SK-N-SH treated with all-trans-retinoic acid at 6 μM for 48 hours (cell line): ENCODE measurements at places on chromosomes 3 and 15.

DNA sequence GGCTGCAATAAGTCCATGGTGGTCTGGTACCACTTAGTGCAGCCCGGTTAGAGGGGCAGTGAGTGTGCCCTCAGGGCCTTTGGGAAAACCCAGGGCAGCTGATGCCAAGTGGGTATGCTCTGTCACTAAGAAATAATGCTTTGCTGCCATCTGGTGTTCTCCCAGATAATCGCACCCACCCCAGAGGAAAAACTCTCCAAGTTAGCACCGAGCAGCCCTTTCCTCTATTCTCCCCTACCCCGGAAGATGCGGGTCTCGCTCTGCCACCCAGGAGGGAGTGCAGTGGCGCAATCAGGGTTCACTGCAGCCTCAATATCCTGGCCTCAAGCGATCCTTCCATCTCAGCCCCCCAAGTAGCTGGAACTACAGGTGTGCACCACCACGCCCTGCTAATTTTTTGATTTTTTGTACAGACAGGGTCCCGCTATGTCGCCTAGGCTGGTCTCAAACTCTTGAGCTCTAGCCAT, 21.3 kb upstream of the DAPK2 start:
- ATAC-seq = peak; percentile 83

DNA sequence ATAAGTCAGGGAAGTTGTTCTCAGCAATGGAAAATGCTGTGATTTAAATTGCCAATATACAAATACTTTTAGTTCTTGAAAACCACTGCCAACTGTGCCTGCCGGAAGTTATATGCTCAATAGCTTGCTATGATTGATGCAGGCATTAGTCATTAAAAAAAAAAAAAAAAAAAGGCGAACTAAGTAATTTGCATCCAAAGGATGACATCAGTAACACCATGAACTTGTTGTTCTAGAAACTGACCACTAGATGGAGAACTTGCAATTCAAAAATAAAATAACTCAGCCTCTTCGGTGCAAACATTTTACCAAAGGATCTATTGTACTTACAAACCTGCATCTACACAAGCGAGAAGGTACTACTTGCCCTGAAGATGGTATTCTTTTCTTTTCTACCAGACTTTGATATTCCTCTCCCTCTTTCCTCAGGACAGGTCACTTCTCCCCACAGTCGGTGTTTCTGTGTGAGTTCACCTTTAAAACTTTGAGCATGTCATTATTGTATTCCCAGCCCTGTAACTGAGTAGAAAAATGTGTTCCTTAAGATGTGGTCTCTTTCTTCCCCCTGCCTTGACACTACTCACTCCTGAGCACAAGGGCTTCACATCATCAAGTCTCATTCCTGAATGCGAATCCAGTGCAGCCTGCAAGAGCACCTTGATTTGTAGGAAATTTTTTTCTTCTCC, 115.0 kb upstream of the VEPH1 start:
- peak; percentile 82 for ATAC-seq

DNA sequence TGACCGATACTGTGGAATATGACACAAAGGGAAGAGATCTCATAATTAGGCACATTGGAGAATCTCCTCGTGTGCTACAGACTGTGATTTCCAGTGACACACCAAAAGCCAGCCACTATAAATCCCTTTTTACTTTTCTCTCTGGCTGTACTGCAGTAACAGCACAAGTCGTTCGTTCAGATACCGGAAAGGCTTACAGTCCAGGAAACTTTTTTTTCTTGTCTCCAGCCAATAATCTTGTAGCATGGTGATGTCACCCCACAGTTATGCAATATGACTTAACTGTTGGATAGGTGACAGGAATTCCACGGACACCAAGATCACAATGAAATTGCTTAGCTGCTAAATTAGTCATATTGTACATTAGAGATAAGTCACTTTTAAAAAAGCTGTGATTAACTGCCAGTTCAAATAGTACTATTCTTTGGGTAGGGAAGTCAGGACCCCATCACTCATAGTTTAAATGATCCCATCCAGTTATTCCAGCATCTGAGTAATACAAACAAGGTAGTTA, 36.3 kb upstream of the TSC22D2 start:
- ATAC-seq = peak; percentile 80

DNA sequence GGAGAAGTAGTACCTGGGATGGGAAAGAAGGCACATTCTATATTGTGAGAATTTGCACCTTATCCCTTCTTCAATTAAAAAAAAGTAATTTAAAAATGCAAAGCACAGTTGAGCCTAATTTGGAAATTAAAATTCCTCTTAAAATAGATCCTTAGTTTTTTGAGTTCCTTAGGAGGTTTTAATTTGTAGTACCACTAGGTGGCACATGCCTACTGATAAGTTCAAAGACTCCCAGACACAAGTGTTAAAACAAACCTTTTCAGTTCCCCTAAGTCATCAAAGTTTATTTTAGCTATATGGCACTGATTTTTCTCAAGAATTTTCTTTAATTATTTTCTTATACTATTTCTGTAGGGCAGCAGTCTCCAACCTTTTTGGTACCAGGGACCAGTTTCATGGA, 127.6 kb upstream of the AZI2 start:
- ATAC-seq = peak; percentile 71; the same call in 2 of the 3 replicates

DNA sequence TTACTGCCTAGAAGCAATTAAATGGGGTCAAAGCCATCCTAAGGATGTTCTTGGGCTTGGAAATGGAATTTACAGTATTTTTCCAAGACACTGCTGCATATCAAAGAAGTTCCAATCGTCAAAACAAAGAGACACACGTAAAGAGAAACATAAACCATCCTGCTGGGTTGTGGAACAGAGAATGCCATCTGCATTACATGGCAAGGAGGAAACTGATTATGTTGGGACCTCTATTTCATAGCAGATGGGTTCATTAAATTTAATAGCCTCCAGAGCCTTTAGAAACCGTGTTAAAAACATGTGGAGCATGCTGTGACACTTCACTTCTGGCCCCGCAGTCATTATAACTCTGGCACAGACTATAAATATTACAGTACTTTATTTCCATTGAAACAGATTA, 154.6 kb downstream of the LRTM1 start:
- no peak for ATAC-seq

GRCh38 chr3:136698361-136698760, 53.8 kb downstream of the STAG1 start:
- no peak for ATAC-seq

GRCh38 chr3:18425641-18426257, 610 bp upstream of the SATB1 start:
- peak; percentile 64 for ATAC-seq

GRCh38 chr3:129942296-129942695, 32.2 kb upstream of the TRH start:
- ATAC-seq = peak; percentile 96

- peak; percentile 88 for ATAC-seq
These were observed 4.2 kb upstream of the CHRM5 start for GRCh38 chr15:33963831-33964664.

- ATAC-seq = no peak
These were observed 267.2 kb downstream of the GABRG3 start for GRCh38 chr15:27238209-27238608.

DNA sequence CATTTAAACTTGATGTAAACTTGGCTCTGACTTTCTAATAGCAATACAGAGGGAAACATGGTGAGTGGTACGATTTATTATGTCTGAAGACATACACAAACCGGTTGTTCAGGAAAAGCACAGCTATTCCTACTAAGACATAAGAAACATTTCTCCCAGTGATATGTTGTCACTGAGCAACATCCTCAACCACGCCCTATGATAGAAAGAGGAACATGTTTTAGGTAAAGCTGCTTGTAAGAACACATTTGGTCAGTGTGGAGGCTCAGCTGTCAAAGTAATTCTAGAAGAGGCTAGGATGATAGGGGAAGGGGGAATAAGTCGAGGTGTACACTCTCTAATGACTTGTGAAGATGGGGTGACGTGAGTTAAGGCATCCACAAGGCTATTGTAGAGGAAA, 42.7 kb upstream of the B3GNT5 start:
- no peak for ATAC-seq

DNA sequence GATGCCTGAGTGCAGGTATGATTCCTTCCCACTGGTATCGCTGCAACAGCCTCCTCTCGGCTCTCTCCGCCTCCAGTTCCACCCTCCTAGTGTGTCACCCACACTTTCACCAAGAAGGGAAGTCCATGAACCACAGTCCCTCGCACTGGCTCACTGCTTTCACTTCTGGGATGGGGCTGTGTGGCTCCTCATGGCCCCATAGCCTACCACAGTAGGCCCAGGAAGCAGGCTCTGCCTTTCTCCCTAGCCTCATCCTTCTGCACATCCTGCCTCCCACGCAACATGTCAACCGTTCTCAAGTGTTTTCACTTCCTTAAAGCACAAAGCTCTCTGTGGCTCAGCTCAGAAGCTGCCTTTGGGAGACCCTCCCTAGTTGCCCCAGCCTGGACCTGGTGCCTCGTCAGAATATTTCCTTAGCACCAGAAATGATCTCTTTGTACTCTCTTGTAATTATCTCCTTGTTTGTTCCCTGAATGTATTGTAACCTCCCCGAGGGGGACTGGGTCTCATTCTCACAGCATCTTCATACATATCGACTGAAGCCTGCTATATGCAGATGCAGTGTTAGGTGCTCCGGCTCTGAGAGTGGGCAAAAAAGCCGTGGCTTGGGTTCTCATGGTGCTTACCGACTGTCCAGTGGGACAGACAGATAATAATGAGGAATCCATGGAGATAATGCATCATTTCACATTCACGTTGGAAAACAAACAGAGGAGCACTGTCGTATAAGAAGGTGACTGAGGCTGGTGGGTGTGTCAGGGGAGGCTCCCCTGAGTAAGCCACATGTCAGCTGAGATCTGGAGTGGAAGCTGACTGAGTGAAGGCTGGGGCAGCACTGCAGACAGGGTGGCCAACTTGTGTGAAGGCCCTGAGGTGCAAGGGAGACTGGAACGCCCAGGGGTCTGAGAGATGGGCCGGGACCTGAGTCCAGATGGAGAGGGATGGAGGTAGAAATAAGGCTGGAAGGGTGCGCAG, 107.1 kb downstream of the DGKG start:
- no peak for ATAC-seq

- ATAC-seq = peak; percentile 98
These were observed 129.3 kb upstream of the IGF1R start for GRCh38 chr15:98518823-98519561.

- ATAC-seq = no peak
These were observed 3.3 kb upstream of the CNTN3 start for GRCh38 chr3:74617776-74618175.

DNA sequence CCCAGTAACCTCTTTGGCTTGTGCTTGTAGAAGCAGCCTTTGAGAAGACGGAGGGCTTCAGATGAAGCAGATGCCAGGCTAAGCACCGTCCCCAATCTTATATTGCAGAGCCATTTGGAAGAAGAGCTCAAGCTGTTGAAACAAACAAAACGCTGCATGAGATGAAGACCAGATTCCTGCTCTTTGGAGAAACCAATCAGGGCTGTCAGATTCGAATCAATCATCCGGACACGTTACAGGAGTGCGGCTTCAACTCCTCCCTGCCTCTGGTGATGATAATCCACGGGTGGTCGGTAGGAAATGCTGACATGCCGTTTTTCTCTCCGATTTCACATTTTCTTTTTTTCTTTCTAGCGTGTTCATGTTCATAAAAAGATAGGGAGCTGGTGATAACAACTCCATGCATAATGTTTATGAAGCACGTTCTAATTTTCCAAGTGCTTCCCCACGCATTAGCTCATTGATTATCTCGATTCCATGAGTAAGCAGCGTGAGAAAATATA, 106.5 kb downstream of the LIPC start:
- no peak for ATAC-seq

- peak; percentile 53 for ATAC-seq
These were observed 12.4 kb downstream of the PIF1 start for GRCh38 chr15:64813075-64813474.

- no peak for ATAC-seq
These were observed 180.0 kb downstream of the KCNAB1 start for GRCh38 chr3:156300371-156300770.

DNA sequence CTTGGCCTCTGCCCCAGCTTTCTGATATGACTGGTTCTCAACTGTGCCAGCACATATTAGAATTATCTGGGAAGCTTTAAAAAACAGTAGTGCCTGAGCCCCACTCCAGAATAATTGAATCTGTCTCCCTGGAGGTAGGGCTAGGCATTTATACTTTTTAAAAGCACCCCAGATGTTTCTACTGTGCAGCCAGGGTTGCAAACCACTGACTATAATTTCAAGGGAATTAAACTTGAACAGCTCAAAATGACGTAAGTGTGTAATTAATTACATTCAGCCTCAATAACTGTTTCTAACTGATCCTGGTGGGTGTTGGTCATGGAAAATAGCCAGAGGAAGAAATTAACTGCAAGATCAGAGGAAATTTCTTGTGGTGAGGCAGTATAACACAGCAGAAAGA, 4.4 kb upstream of the IRAK2 start:
- ATAC-seq = peak; percentile 45

- ATAC-seq = no peak
These were observed 167.9 kb upstream of the CTNNB1 start for GRCh38 chr3:41031401-41031800.

- ATAC-seq = no peak
These were observed 234.8 kb downstream of the NR2F2 start for GRCh38 chr15:96565266-96565665.

- peak; percentile 72 for ATAC-seq
These were observed 128.4 kb upstream of the ZBED2 start for GRCh38 chr3:111723293-111724215.
